ENCODE measurements at places on chromosomes 7 and 10.

DNA sequence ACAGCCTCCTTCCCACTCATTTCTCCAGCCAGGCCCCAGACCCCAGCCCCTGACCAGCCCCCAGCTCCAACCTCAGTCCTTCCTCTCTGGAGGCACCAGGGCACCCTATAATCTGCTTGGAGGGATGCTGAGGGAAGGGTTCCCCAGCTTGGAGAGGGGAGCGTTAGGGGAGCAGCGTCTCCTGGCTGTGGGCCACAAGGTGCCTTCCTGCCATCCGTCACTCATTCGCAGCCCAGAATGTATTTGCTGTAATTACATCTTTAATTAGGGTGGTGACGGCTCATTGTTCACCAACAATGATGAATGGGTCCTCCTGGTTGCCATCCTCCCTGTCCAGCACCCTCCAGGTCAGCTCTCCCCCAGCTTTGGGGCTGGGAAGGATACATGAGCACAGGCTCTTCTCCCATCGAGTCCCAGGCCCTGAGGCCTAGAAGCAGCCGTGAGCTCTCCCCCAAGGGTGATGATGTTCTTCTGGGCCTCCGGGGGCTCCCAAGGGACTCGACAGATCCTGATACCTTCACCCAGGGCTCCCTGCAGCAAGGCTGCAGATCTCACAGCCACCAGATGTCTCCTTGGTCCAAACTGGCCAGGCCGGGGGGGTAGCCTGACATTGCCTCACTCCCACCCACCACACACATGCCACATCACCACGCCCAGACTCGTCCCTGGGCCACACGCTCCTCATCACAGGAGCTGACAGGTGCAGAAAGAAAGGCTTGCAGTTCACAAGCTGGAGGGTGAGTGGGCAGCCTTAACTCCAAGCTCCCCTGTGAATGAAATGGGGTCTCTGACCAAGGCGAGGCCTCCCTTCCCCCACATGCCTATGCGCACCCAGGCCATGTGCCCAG, 26.8 kb downstream of the POLL start:
- DNase-seq: no peak

DNA sequence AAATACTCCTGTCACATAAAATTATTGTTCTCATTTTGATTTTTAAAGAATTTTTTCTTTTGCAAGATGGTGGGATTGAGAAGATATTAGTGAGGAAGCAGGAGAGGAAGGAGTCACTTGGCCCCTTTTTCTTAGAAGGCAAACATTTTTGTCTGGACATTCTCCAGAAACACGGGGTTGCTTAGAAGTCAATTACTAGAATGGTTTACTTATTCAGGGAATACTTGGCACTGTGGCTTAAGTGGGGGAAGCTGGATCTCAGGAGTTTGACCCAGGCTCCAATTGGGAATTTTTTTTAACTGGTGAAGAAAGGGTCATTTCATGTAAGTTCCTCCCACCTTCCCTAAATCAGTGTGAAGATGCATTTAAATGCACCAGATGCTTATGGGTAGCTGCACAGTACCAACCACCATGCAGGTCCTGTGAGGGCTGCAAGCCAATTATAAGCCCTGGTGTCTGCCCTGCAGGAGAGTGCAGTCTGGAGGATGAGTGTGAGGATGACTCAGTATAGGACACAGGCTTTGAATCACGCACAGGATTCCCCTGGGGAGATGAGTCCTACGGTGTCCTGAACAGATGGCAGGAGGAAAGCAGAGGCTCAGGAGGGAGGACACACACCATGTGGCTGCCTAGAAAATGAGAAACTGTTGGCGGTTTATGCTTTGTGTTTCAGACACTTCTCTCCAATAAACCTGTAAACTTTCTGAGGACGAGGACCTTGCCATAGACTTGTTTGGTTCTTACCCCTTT, 299.1 kb downstream of the PLXNA4 start:
- DNase-seq: no peak

- DNase-seq: no peak
Observed at GRCh38 chr10:70057306-70057705, 4.7 kb downstream of the MACROH2A2 start.

- no peak for DNase-seq
Observed at GRCh38 chr10:19958787-19959186, 142.6 kb downstream of the PLXDC2 start.

DNA sequence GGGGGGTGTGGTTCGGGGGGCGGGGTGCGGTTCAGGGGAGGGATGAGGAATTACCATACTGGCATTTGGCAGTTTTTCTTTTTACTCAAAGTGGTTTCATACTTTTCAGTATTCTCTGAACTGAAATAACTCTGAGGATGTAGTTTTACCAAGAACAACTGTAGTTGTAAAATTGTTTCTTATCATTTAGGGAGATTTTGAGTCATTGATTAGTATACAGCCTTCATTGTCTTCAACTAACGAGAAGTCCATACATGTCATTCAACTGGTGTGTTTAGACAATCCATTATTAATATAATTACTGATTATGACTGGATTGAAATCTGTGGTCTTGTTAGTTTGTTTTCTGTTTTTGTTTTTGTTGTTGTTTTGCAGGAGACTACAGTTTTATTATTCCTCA, 40.8 kb downstream of the COPG2 start:
- DNase-seq: no peak

- no peak for DNase-seq
Observed at GRCh38 chr7:900331-901040, 24.1 kb downstream of the GET4 start.

- DNase-seq: no peak
Observed at GRCh38 chr10:49558190-49558589, 19.3 kb upstream of the ERCC6 start.

DNA sequence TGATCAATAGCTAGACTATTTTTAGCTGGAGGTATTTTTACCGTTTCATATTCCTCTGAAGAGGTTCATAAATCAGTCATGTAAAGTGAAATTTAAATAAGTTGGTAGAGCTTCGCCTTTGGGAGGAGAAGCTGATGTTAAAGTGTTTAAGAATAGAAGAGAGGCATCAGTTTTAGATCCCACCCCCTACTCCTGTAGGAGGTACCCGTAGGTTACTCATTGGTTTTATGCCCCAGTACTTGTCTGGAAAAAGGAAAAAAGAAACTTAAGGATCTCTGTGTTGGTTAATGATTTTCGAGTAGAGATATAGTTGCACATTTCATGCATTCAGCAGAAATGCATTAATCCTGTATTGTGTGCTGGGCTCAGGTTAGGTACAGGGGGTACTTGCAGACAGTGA, 8.7 kb downstream of the ZNF365 start:
- no peak for DNase-seq

GRCh38 chr7:33698692-33699128, 206.6 kb upstream of the BMPER start:
- no peak for DNase-seq

GRCh38 chr7:105013816-105014692, at the start of gene KMT2E:
Gene KMT2E, plus strand, starts transcription at chr7:105014205. Its CDS starts 26,748 bp downstream, at chr7:105040953.
- DNase-seq: no peak

DNA sequence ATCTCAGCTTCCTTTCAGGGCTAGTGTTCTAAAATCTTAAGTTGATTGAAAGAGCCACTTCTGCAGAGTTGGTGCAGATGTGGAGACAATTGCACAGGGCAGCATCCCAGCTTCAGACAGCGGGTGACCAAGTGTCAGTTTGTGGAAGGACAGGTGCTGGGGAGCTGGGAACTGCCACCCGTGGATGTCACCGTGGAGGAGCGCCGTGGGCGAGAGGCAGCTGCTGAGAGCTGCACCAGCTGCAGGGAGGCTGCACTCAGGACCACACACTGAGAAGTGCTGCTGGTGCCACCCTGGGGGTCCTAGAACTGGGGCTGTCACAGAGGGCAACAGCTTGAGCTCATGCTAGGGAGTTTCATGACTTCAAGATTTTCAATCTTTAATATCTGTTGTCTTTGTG, 543.0 kb upstream of the FZD8 start:
- no peak for DNase-seq

- DNase-seq: no peak
Observed at GRCh38 chr7:18117482-18117881, 89.8 kb upstream of the PRPS1L1 start.

DNA sequence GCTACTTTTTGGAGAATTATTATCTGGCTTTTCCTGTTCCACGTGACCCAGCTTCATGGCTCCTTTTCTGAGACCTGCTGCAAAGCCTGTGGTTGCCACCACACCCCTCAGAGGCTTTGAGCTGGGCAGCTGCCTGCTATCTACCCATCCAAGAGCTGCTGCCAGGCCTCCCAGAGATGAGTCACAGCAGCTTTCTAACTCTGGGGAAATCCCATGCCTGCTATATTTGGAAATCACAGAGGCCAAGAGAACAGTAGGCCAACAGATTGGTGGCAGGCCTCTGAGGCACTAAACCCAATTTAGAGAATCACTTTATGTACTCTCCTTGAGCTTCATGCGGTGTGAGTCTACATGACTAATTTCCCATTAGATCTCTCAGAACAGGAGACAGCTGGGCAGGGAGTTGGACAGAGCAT, 35.2 kb downstream of the SGCE start:
- DNase-seq: no peak

- DNase-seq: no peak
Observed at GRCh38 chr7:139334399-139335150, 6.6 kb upstream of the FMC1 start.

All from left renal cortex interstitium (tissue), 4 donors.